ENCODE measurements at places on chromosomes 1 and 21. TPM values are rescaled to one million over a fixed set of nuclear protein-coding genes. Genes with fewer than 3 reads are reported as not detected.
A peak's percentile ranks its signal among the peaks of the same experiment; 100 is the strongest.

- DNase-seq = no peak
Observed at GRCh38 chr1:192488058-192488457, 87.5 kb upstream of the RGS1 start.

DNA sequence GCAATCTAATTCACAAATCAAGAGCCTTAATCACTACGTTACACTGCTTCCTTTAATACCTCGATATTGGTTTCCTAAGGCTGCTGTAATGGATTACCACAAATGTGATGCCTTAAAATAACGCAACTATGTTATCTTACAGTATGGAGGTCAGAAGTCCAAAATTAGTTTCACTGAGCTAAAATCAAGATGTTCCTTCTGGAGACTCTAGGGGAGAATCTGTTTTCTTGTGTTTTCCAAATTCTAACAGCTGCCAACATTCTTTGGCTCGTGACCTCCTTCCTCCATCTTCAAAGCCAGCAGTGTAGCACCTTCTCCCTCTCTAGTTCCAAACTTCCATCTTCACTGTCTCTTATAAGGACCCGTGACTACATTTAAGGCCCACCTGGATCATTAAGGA lies 335.0 kb upstream of the NFIA start:
- DNase-seq = no peak

DNA sequence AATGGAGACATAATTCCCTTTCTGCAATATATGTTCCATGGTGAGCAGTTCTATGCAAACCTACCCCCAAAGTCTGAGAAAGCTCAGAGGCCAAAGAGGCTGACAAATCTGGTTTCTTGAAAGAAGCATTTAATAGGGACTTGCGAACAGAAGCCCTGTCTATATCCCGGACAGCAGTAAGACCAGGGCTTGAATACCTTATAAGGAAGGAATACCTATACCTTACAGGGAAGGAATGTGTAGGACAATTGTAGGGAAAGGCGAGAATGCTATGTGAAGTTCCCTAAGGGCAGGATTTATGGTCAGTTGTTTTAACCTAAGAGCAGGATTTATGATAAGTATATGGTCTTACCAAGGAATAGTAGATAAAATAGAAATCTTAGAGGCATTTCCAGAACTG lies 5.0 kb upstream of the SLC41A1 start:
- no peak for DNase-seq

DNA sequence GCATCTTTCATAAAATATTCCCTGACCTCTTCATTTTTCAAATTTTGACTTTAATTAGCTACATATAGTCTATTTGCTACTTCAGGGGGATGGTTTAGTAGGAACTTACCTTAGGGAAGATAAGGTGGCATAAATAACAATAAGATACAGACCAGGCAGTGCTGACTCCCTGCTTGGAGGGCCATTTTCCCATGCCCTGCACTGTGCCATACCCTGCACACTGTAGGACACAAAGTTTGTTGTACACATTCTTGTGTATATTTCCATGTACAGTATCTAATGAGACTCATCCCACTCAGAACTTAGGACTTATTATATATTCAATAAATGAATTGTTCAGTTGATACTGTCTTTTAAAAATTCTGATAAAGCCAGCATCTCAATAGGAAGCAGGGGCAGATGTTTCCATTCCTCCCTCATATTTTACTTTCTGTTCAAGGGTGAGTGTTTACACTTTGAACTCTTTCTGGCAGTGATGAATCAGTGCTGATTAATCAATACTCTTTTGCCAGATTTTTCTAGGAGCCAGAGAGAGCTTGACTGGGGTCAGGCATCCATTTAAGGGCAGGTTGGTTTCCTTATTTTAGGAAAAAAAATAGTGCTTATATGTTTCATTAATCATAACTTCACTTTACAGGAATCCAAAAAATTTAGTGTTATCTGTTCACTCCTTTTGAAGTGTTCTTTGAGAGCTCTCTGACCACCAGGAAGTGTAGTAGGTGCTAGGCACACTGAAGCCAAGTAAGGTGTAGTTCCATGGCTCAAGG lies 30.6 kb downstream of the MPZL1 start:
- DNase-seq = no peak

GRCh38 chr1:212754680-212755079 lies 36.9 kb downstream of the NSL1 start:
- DNase-seq = no peak

DNA sequence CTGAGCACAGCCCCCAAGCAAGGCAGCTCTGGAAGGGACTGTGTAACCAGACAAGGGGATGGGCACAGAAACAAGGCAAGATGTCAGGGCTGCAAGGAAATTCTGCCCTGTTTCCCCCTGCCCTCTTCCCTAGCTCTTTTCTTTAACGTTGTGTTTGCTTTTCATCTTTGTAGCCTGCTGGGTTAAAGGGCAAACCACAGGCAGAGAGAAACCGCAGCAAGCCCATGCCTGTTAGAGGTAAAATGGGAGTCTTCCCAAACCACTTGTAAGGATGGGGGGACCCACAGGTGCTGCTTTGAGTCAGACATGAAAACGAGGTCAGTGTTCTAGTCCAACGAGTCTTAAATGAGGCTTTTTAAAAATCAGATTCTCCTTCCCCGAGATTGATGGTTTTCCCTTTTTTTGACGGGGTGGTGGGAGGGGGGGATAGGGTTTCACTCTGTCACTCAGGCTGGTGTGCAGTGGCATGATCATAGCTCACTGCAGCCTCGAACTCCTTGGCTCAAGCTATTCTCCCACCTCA lies 13.3 kb downstream of the TGFBR3 start:
- no peak for DNase-seq

- no peak for DNase-seq
Observed at GRCh38 chr1:226588484-226588883, 39.9 kb downstream of the STUM start.

- peak; percentile 61 for DNase-seq
Observed at GRCh38 chr21:44855572-44855971, 17.9 kb downstream of the PTTG1IP start.

GRCh38 chr1:230818901-230819300 lies 49.4 kb downstream of the C1orf198 start:
- DNase-seq = no peak

DNA sequence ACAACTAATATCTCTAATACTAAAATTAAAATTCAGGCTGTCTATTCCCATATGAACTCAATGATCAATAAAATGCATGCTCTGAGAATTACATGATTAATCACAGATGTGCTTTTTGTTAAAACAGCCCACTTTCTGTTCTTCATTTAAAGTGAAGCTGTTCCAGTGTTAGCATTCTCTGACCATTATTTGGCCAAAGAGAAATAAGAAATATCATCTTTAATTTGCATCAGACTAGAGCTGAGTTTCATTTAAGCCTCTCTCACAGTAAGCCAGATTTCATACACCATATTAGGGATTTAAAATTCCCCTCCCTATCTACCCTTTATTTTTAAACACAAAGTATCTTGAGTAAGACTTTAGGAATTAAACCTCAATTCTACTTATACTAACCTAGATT lies 261.6 kb downstream of the TPR start:
- no peak for DNase-seq

GRCh38 chr1:208219098-208219658 lies 25.0 kb downstream of the PLXNA2 start:
- no peak for DNase-seq

- DNase-seq = no peak
Observed at GRCh38 chr21:33761441-33762036, 119.2 kb downstream of the ITSN1 start.

- no peak for DNase-seq
Observed at GRCh38 chr1:185207980-185208602, 51.1 kb downstream of the SWT1 start.

- no peak for DNase-seq
Observed at GRCh38 chr1:161494091-161494735, 11.0 kb upstream of the FCGR2A start.

DNA sequence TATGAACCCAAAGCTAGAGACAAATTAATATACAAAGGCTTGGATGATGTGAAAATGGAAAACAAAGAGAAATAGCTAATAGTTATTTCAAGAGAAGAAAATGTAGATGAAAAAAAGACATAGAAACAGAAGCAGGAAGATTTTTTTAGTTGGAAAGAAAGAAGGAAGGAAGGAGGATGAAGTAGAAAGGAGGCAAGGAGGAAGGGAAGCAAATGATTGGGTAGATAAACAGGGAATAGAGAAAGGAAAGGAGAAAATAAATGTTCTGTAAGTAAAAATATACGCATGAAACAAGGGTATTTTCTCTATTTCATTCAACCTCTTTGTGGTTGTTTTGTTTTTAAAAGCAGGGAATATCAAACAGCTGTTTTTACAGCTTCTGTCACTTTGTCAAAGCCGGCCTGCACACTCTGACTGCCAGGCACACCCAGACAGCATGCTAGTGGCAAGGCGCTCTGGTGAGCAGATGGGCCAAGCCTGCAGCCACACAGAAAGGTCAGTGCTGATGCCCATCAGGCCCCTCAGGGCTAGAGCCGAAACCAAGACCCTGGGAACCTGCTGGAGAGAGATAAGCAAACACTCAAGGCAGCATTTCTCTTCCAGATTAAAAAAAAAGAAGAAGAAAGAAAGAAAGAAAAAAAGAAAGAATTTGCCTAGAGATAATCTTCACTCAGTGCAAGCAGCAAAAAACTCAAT lies 72.9 kb upstream of the CTTNBP2NL start:
- no peak for DNase-seq

Gene NBPF20
- total RNA-seq = 4.4 TPM

Gene C1QA
- 249 TPM for total RNA-seq

Gene LCE1B
- total RNA-seq = not detected

Gene RGS18
- 7.1 TPM for total RNA-seq

Data from aorta (tissue), 5 donors.